ENCODE measurements at places on chromosomes 4 and X. TPM values are rescaled to one million over a fixed set of nuclear protein-coding genes. Genes with fewer than 3 reads are reported as not detected.

Gene DCAF4L1
- 0.15 TPM for polyA plus RNA-seq

Gene OPRPN
- polyA plus RNA-seq = not detected

Gene AWAT2
- polyA plus RNA-seq = not detected

Gene FGFBP1
- polyA plus RNA-seq = 0.13 TPM

Gene VCX2
- polyA plus RNA-seq = not detected

Gene MAGT1
- polyA plus RNA-seq = 73.0 TPM

Gene CRLF2
- 0.09 TPM for polyA plus RNA-seq

Gene CT45A2
- polyA plus RNA-seq = 17.7 TPM

Gene F11
- 0.41 TPM for polyA plus RNA-seq

Gene KLB
- polyA plus RNA-seq = 0.19 TPM

Gene DSPP
- not detected for polyA plus RNA-seq

Gene MGARP
- 0.38 TPM for polyA plus RNA-seq

Gene SHROOM3
- polyA plus RNA-seq = 14.5 TPM

Gene PARM1
- polyA plus RNA-seq = 53.8 TPM

Gene PAK3
- 0.82 TPM for polyA plus RNA-seq

Gene SPANXN3
- polyA plus RNA-seq = not detected

Gene USO1
- polyA plus RNA-seq = 83.9 TPM

Gene CPZ
- polyA plus RNA-seq = 4.7 TPM

Gene SMIM31
- 0.33 TPM for polyA plus RNA-seq

Gene PSAPL1
- polyA plus RNA-seq = 0.10 TPM

Gene LRRC66
- polyA plus RNA-seq = 0.49 TPM

Gene TMEM175
- polyA plus RNA-seq = 32.4 TPM

Gene STARD8
- 14.9 TPM for polyA plus RNA-seq

Gene SMIM10
- 8.1 TPM for polyA plus RNA-seq

Gene NAA11
- polyA plus RNA-seq = not detected

Gene SHROOM2
- polyA plus RNA-seq = 11.9 TPM

Gene AKAP17A
- 50.0 TPM for polyA plus RNA-seq

Gene GPRIN3
- polyA plus RNA-seq = 2.0 TPM

Gene CSAG2
- polyA plus RNA-seq = not detected

Gene TBX22
- polyA plus RNA-seq = not detected

Gene CT45A10
- polyA plus RNA-seq = 4.4 TPM

Gene DIAPH2
- polyA plus RNA-seq = 18.4 TPM

Gene FAM47E
- polyA plus RNA-seq = 5.7 TPM

Gene PCDH10
- polyA plus RNA-seq = 0.85 TPM

Gene FGFBP2
- polyA plus RNA-seq = 0.51 TPM

Gene GCNA
- polyA plus RNA-seq = 2.0 TPM

Gene ADGRL3
- 20.4 TPM for polyA plus RNA-seq

Gene MAP7D3
- 13.7 TPM for polyA plus RNA-seq

Gene SCML1
- polyA plus RNA-seq = 29.1 TPM

Gene TCEAL4
- 177 TPM for polyA plus RNA-seq

Gene NDP
- 0.39 TPM for polyA plus RNA-seq

Gene CABS1
- not detected for polyA plus RNA-seq

Gene ERVMER34-1
- polyA plus RNA-seq = 2.2 TPM

Gene MAB21L2
- 0.08 TPM for polyA plus RNA-seq

Gene SYNPO2
- 4.4 TPM for polyA plus RNA-seq

Gene SMAD1
- polyA plus RNA-seq = 38.6 TPM

Gene GPC4
- polyA plus RNA-seq = 49.2 TPM

Gene IRS4
- polyA plus RNA-seq = 1.1 TPM

Gene PPEF2
- 0.06 TPM for polyA plus RNA-seq

Gene EFHC2
- polyA plus RNA-seq = 5.7 TPM

Data from right lung (tissue), 10 donors.